ENCODE measurements at places on chromosomes 5 and 9.

DNA sequence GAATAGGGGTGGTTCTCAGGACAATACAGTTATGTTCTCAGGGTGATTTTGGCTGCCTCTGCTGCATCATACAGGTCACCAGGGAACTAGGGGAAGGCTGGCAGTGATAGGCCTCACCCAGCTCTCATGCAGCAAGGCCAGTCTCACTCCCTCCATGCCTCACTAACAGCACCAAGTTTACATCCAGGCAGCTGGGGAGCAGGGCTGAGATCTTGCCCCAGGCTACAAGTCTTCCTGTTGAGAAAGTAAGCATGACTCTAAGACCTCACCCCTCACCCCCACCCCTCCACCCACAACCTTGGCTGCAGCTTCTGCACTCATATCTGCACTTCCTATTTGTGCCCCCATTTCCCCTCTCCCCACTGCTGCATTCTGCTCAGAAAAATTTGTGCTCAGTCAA is 481.2 kb downstream of the ACTL7B start:
- DNase-seq: no peak

- no peak for DNase-seq
Observed at GRCh38 chr5:173108914-173109313, 35.4 kb upstream of the BNIP1 start.

- no peak for DNase-seq
Observed at GRCh38 chr5:93654676-93655075, 71.7 kb downstream of the NR2F1 start.

GRCh38 chr9:8394341-8394740 is 594.8 kb upstream of the DMAC1 start:
- DNase-seq: no peak

DNA sequence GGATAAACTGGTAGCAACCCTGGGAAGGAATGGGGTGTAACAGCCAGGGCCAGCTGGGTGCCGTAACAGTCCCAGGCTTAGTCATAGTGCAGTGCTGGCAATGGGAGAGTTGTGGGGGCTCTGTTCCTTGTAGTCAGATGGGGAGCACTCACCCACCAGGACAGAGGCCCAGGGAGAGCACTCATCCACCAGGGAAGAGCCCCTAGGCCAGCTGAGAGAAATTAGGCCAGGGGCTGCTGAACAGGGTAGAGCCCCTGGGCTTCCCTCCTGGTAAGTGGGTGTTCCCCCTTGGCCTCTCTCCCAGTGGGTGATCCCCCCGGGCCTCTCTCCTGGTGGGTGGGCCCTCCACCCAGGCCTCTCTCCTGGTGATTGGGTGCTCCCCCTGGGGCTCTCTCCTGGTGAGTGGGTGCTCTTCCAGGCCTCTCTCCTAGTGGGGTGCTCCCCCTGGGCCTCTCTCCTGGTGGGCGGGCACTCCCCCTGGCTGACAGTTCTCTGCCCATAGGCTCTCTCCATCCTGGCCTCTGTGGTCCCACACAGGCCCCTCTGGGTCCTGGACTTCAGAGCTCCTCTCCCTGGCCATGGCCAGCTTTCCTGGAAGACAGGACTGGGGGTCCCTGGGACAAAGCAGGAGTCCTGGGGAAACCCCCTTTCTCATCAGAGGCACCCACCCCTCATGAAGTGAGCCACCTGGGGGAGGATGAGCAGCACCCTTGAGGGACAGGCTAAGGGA is 13.4 kb downstream of the FGD3 start:
- no peak for DNase-seq

GRCh38 chr9:120886490-120886967 is 9.5 kb upstream of the PHF19 start:
- no peak for DNase-seq

DNA sequence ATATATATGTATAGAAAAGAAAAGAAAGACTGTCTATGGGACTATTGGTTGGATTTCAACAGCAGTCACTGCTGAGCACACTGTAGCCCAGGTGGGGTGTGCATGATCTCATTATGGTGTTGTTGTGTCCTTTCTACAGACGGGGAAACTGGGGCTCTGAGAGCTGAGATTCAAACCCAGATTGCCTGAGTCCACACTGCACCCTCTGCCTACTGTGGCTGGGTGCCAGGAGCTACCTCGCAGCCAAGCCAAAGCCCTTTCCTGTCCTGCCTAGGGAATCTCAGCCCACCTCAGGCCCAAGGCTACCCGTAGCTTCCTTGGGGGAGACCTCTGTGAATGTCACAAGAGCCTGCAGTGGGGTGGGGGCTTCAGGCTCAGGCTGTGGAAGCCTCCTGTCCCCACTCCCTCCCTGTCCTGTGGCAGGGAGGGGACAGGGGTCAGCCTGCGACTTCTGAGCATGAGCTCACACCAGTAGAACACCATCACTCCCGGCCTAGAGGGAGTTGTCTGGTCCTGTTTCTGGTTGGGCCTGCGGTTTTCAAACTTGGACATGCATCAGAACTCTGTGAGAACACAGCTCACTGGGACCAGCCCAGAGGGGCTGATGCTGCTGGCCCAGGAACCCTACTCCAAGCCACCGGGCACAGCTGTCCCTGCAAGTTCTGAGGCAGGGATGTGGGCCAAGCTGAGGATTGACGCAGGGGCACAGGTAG is 7.9 kb upstream of the NINJ1 start:
- DNase-seq: no peak

GRCh38 chr5:127561254-127561653 is 43.8 kb downstream of the PRRC1 start:
- DNase-seq: no peak

GRCh38 chr5:134131578-134132350 is 17.3 kb downstream of the TCF7 start:
- DNase-seq: no peak

DNA sequence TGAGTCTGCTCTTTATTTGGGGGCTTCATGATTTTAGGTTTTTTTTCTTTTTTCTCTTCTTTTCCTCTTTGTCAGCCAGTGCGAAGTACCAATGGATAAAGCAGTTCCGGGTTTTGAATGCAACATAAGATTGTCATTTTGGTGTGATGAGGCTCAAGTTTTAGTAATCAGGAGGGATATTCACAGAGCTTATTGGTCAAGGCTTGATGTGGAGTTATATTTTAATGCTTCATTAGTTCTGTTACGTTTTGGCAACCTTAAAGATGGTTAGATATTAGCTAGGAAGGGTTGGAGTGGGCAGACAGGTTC is 1.4 kb downstream of the PIK3R1 start:
- DNase-seq: no peak

DNA sequence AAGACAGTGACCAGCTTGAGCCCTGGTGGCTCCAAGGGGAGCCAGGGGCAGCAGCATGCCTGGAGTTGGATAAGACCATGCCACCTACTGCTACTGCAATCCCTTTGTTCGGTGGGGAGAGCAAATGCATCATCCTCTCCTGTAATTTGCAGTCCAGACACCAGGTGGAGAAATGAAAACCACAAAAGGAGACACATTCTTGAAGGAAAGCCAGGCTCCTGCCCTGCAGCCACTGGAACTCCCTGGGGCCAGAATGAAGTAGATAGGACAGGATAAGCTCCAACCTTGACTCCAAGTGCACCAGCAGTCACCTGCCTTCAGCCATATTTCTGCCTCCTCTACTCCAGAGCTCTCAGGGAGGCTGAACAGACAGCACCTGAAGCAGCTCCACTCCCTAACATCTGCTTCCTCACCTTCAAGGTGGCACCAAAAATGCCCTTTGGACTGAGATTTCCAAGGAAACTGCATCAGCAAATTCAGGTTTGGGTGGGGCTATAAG is 65.1 kb upstream of the IQGAP2 start:
- DNase-seq: no peak

DNA sequence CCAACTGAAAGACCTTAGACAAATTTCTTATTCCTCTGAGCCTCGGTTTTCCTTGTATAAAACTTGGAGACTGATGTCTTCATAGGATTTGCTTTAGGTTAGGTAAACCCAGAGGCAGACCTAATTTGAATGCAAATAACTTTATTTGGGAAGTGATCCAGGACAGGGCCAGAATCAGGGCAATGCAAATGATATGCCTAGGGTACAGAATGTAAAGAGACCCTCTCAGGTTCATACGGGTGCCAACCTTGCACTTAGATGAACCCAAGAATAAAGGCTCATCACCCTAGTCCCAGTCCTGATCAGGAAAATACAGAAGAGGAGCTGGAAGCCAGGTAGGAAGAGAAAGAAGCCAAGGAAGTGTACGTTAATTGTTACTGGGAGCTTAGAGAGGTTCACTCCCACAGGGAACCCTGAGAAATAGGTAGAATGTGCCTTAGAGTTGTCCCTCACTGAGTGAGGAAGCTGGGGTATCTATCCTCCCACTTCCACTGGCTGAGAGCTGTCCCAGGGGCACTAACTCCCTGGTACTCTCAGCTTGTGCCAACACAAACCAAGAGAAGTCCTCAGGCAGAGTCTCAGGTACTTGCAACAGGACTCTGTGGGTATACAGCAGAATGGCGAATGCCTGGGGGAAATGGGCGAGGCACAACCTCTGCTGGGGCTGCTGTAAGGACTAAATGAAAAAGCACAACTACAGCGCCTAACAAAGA is 3.1 kb upstream of the HK3 start:
- no peak for DNase-seq

GRCh38 chr5:181164076-181164952 is 16.9 kb downstream of the OR2V2 start:
- no peak for DNase-seq

- no peak for DNase-seq
Observed at GRCh38 chr5:74375271-74375670, 265.3 kb downstream of the ENC1 start.

DNA sequence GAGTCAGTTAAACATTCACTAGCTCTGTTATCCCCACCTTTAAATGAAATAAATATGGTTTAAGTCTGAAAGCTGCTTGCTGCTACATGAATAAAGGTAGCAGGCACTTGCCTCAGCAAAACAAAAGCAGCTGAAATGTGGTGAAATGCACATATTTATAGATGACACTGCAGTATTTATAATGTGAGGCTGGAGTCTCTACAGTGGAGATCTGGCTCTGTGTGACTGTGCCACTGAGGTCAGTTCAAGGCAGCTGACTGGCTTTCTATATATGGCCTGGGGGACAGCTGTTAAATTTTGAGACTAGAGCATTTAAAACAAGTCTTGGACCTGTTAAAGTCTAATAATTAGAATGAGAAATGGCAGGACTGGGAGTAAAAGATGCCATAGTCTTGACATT is 859.6 kb upstream of the SEMA6A start:
- DNase-seq: no peak

- no peak for DNase-seq
Observed at GRCh38 chr5:157479166-157479565, 19.2 kb downstream of the NIPAL4 start.

DNA sequence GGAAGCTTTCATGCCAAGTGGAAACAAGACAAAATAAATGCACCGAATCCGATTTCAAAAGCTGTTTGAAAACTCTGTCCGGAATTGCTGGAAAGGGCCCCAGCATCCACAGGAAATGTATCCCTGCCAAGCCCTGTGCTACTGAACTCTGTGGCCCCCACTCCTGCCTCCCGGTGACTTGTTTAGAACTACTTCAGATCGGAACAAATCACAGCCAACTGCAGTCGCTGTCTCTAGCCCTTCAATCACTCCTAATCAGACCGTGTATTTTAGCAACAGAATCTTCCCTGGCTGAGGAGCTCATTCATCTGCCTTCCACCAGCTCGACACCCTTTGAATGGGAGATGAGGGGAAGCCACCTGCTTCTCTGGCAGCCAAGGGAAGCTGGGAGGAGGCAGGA is 94.1 kb downstream of the KCNIP1 start:
- DNase-seq: peak; percentile 28

DNA sequence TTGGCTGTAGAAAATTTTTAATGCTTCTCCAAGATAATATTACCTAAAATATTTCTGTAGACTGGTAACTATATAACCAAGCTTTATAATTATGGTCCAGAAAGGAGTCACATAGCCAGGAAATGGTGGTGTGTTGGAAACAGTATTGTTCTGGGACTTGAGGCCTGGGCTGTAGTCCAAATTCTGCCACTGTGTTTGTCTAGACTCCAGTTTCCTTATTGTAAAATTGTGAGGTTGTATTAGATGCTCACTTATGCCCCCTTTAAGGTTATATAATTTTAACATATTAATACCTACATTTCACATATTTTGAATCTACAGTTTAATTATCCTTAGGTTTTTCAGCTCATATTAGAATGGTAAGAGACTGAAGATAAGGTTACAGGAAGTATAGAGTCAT is 42.4 kb downstream of the STX17 start:
- no peak for DNase-seq

DNA sequence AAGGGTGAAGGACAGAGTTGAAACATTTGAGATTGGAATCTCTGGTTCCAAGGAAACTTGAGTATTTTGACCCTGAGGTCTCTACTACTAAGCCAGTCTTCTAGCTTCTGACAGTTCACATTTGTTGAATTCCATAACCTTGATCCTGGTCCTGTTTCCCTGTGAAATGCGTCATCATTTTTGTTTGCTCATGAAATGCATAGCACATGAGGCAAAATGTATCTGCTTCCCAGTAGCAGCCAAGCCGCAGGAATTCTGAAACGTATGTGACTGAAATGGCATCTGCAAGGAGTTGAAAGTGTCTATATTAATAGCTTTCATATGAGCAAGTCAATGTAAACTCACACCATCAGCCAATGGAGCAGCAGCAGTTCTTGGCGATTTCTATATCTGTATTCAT is 307.9 kb downstream of the CSNK1G3 start:
- DNase-seq: peak; percentile 93

- DNase-seq: no peak
Observed at GRCh38 chr5:133993185-133993936, 11.4 kb downstream of the VDAC1 start.

- DNase-seq: no peak
Observed at GRCh38 chr5:135141303-135142268, 107.6 kb upstream of the PITX1 start.

DNA sequence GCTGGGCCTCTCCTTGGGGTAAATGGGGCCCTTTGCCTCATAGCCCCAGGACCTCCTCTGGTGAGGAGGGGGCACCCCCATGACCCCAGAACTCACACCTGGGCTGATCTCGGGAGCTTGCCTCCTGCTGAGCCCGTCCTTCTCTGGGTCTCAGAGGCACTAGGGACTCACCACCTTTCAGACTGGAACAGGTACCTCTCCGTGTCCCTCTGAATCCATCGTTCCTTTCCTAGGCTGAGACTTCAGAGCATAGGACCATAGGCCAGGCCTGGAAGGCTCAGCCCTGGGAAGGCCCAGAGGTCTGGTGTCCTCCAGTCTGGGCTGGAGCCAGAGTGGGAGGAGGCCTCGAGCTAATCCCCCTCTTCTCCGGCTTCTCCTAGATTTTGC is 97.9 kb downstream of the CACNA1B start:
- DNase-seq: no peak

GRCh38 chr5:67235399-67236110 is 39.0 kb upstream of the CD180 start:
- no peak for DNase-seq

DNA sequence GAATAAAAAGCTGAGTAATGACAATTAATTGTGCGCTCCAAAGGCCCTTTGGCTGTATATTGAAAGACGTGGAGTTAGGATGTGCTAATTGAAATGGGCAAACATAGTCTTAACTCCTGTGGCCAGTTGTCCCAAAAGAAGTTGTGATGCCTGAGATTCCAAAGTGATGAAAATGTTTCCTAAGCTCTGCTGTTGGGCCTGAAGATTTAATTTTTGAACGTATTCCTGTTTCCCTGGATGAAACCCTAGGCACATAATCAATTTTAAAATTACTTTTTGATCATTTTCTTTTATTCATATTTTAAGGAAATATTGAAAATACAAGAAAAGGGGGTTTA is 87.9 kb downstream of the PRDM6 start:
- DNase-seq: no peak
